NCI-H774 (cell line): ENCODE measurements at places on chromosomes 16 and 17.

GRCh38 chr16:15490123-15490711 is 55.8 kb downstream of the BMERB1 start:
- no peak for DNase-seq

DNA sequence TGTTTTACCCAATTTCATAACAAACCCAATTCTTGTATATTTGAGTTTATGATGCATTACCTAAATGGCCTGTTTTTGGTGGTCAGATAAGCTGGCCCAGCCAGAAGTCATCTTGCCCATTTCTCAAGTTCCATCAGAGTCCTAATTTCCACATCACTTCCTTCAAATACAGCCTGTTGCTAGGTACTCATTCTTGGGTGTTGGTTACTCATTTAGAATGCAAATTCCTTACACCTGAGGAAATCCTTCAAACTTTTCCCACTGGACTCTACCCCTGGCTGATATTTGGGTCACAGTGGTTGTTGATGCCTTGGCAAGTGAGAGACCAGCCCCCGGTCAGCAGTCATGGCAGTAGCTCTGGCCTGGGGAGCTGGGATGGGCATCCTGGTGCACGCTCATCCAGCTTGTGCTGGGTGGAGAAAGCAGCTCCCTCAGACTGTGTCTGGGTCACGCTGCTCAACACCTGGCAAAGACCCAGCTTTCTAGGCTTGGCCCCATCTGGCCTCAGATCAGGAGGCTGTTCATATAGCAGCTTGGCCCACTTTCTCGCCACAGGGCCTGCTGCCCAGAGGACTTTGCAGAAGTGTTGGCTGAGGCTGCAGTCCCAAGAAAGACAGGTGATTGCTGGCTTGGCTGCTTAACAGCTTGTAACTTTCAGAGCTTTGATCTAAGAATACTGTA is 25.8 kb downstream of the WSB1 start:
- DNase-seq, result peak; percentile 67

- DNase-seq, result no peak
These were observed 26.6 kb upstream of the C17orf107 start for GRCh38 chr17:4872786-4873185.

GRCh38 chr16:85072947-85073346 is 39.3 kb downstream of the CIBAR2 start:
- no peak for DNase-seq

- DNase-seq, result no peak
These were observed 318.3 kb downstream of the CBLN1 start for GRCh38 chr16:48963306-48963705.

GRCh38 chr17:37516127-37516571 is 26.5 kb downstream of the DUSP14 start:
- no peak for DNase-seq

DNA sequence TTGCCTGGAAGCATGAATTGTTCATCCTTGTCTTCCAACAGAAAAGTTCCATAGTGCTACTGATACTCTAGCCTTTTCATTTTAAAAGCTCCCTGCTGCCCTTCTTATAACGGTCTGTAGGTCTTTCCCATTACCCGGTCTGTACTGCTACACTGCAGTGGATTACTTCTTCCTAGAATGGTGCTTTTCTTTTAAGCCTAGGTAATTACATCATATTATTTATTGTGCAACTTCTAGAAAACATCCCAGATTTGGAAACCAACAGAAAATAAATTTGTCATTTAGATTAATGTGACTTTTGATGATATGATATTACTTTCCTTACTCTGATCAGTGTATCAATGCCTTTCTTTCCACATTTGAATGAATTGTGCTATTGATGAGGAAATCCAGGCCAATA is 199.4 kb downstream of the TANC2 start:
- DNase-seq, result no peak

- DNase-seq, result no peak
These were observed 4.3 kb downstream of the GID4 start for GRCh38 chr17:18043491-18043890.

DNA sequence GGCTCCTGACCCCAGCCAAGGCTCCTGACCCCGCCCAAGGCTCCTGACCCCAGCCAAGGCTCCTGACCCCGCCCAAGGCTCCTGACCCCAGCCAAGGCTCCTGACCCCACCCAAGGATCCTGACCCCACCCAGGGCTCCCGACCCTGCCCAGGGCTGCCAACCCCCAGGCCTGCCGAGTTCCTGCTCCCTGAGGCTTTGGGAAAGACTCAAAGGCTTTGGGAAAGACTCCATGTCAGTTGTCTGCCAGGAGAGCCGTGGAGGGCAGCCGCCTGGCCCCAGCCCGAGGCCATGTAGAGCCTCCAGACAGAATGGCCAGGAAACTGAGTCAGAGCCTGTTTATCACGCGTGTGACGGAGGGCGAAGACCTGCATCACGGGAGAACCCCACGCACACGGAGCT is 21.1 kb downstream of the CBFA2T3 start:
- no peak for DNase-seq

GRCh38 chr16:62018301-62019060 is 17.8 kb downstream of the CDH8 start:
- DNase-seq, result no peak

GRCh38 chr17:13996748-13997147 is 72.6 kb upstream of the COX10 start:
- DNase-seq, result no peak

- no peak for DNase-seq
These were observed 24.9 kb downstream of the HSD17B2 start for GRCh38 chr16:82059983-82060421.

- DNase-seq, result no peak
These were observed 2.1 kb downstream of the ARMC7 start for GRCh38 chr17:75111777-75112335.

DNA sequence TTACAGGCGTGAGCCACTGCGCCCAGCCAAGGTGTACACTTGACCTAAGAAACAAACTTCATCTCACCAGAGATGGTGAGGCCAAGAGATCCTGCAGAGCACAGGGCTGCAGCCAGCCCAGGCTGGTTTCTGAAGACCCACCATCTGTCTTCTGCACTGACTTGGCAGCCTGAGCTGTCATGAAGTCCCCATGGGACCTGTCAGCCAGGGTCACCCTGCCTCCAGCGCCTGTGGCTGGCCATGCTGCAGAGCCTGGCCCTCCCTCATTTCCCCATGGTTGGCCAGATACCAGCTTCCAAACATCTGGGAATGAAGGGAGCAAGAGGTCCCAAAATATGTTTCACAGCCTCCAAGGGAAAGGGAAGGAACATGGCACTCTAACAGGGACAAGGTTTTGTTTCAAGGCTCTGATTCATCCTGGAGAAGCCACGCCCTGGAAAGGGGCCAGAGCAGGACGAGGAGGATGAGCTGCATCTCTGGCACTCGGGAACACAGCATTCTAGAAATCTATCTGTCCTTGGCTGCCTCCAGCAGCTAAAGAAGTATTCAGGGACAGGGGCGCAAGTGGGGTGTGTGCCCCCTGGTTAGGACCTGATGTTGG is 45.3 kb downstream of the DDX19A start:
- DNase-seq, result no peak

- DNase-seq, result no peak
These were observed 358.3 kb downstream of the SNX29 start for GRCh38 chr16:12334852-12335251.
